ENCODE measurements at places on chromosomes 2 and 18.
A peak's percentile ranks its signal among the peaks of the same experiment; 100 is the strongest.

DNA sequence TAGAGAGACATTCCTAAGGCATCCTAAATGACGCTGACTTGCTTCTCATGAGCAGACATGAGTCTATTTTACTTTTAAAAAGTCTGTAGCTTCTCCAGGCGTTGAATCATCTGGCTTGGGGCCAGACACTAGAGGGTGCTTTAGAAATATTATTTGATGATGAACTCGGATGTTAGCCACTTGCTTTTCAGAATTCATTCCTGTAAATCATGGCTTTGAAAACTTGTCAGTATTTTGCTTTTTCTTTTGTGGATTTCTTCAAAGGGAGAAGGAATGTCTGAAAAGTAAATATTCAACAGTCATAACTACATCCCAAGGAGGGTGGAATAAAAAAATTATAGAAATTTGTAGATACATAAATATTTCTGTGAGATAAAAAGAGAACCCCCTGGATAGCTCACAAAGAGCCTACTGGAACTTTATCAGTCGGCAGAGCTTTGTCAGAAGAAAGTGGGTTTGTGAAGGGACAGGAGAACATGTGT, 370.8 kb downstream of the OSR1 start:
- DNase-seq, result peak; percentile 86

GRCh38 chr2:7974936-7975335, 706.9 kb upstream of the ID2 start:
- no peak for DNase-seq

DNA sequence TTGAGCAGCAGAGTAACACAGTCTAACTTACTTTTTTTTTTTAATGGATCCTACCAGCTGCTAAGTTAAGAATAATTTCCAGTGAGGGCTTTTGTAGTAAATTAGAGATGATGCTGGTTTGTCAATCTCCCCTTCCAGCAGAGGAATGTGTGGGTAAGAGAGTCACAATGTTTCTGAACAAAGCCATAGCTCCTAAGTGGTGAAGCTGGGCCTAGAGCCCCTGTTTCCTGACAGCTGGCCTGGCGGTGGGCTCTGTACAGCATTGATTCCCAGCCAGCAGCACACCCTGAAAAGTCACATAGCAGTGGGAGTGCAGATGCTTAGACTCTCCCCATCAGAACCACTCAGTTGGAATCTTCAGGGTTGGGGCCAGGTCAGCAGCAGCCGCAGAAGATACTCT, 24.4 kb downstream of the CAPG start:
- no peak for DNase-seq

GRCh38 chr2:70896765-70897202, 38.9 kb upstream of the ATP6V1B1 start:
- DNase-seq, result no peak

- no peak for DNase-seq
Measured at GRCh38 chr2:238654479-238655197, 193.2 kb upstream of the TWIST2 start.

DNA sequence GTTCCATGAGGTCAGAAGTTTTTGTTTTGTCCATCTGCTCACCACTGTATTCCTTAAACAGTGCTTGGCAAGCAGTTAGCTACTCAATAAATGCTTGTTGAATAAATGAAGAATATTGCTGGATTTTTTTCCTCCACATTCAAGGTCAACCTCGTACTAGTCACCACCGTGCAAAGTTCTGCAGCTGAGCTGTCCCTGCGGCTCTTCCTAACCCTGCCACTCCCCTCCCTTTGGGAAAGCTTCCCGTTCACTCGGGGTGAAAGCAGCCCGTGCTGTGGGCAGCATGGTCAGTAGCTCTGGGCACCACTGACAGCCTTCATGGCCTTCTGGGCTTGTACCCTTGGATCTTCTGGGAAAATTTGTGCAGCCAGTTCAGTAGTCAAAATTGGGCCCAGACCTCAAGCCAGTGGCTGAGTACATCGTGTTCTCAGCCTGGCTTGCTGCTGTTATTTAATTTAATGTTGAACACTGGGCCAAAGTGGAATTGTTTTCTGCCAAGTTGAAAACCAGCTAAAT, 469.3 kb upstream of the RAB12 start:
- DNase-seq, result no peak

Data from mucosa of gallbladder (tissue), 1 donor.